Brain (organoid and tissue), 16 donors: ENCODE measurements at places on chromosomes 4 and X.

DNA sequence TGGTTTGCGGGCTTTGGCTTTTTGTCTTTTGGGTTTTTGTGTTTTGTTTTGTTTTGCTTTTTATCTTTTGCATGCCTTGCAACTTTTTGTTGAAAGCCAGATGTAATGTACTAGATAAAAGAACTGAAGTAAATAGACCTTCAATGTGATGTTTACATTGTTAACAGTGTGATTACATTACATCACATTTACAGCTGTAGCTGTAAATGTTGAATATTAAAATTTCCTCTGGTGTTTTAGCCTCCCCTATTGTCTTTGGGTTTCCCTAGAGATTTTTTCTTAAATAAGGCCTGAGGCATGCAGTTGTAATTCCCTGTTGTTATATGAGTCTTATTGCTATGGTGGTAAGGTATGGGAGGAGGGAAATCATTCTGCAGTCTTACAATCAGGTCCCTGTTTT lies 275.0 kb downstream of the PARM1 start:
- no peak for DNase-seq

DNA sequence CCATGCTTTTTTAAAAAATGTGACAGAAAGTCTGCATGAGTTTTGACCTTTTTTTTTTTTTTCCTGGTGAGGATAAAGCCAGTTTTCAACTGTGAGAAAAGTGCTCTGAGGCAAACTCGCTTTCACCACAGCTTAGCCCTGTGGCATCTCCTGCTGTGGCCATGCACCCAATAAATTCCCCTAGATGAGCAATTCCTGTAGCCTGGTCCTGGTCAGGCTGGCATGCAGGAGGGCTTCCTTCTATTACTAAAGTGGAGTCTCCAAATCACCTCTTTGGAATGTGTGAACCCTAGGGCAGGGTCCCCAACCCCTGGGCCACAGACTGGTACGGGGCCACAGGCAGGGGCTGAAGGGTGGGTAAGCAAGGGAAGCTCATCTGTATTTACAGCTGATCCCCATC lies 265.4 kb downstream of the RAPGEF2 start:
- no peak for DNase-seq

DNA sequence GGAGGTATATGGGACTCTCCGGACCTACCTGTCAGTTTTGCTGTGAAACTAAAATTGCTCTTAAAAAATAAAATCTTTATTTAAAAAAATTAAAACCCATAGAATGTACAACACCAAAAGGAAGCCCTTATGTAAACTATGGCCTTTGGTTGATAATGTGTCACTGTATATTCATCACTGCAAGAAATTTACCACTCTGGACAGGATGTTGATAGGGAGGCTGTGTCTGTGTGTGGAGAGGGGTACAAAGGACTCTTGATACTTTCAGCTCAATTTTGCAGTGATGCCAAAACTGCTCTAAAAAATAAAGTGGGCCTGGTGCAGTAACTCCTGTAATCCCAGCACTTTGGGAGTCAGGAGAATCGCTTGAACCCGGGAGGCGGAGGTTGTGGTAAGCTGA lies 2.9 kb upstream of the ZMYM3 start:
- DNase-seq = no peak

DNA sequence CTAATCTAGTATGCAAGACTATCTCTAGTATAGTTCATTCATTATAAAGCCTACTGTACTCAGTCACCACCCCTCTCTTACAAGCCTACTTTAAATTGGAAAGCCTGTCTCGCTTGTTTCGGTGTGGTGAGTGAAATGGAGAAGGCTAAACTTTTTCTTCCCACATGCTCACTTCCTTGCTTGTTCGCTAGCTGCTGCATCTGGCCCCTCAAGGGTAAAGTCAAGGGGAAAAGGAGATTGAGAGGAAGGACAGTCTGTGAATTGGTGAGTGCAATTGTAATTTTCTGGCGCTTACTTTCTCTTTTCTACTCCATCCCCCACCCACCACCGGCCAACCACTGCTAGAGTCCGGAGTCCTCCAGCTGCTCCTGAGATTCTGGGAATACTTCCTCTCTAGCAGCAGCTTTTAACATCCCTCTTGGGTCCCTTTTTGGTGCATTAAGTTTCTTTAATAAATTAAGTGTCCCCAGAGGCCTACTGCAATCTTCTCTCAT lies 12.1 kb upstream of the ARAP2 start:
- DNase-seq = peak; percentile 34

- DNase-seq = no peak
Observed at GRCh38 chrX:9310616-9311015, 154.2 kb upstream of the TBL1X start.

DNA sequence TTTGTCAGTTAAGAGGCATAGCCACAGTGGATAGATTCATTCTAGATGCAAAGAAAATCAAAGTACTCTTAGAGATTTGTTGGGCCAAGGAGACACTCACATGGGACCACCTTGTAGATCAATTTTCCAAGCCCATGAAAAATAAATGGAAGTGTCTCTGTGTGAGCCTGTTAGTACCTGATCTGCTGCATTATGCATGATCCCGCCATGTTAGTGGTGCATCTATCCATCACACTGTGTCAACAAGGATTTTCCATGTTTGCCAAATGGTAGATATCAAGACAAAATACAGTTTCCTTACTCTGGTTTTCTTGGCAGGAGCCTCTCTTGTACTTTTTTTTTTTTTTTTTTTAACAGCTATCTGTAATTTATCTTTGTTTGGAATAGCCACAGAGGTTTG lies 112.4 kb downstream of the EGF start:
- no peak for DNase-seq

DNA sequence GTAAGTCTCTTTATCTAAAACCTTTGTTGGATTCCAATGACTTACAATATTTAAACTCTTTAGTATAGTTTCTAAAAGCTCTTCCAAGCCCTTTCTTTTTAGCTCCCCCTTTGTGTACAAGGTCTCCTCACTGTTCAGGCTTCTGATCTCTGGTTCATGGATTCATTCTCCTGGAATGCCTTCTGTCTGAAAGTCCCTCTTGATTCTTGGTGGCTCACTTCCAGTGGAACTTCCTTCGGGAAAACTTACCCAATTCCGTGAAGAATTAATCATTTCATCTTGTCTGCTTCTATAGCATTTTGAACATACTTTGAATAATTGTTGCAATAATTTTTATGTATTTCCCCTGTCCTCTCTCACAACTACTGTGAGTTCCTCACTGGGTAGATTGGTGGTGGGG lies 3.6 kb downstream of the ARHGAP24 start:
- no peak for DNase-seq

DNA sequence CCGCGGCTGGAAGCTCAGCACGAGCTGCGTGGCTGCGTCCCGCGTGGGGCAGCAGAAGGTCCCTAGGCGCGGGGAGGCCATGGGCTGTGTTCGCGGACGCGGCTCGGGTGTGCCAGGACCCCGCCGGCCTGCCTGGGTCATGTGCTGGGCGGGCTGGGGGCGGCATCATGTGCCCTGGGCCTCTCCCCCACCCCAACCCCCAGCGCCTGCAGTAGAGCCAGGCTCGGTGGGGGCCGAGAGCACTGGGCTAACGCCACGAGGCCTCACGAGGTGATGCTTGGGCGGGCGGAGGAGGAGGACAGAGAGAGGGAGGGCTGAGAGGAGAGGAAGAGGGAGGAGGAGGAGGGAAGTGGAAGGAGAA lies at the start of gene GPR143:
Gene GPR143 (minus strand): TSS at position 111 of the 361 bp plus-strand sequence. CDS start 30 bp downstream, at position 81.
- no peak for DNase-seq

GRCh38 chrX:29243942-29244341 lies 656.7 kb downstream of the IL1RAPL1 start:
- DNase-seq = no peak

GRCh38 chr4:3073158-3074077 lies 920 bp downstream of the HTT-AS start:
- no peak for DNase-seq

- DNase-seq = no peak
Observed at GRCh38 chr4:1866189-1866661, 5.0 kb upstream of the NSD2 start.

- no peak for DNase-seq
Observed at GRCh38 chrX:17592117-17592516, 145.2 kb upstream of the SCML1 start.

DNA sequence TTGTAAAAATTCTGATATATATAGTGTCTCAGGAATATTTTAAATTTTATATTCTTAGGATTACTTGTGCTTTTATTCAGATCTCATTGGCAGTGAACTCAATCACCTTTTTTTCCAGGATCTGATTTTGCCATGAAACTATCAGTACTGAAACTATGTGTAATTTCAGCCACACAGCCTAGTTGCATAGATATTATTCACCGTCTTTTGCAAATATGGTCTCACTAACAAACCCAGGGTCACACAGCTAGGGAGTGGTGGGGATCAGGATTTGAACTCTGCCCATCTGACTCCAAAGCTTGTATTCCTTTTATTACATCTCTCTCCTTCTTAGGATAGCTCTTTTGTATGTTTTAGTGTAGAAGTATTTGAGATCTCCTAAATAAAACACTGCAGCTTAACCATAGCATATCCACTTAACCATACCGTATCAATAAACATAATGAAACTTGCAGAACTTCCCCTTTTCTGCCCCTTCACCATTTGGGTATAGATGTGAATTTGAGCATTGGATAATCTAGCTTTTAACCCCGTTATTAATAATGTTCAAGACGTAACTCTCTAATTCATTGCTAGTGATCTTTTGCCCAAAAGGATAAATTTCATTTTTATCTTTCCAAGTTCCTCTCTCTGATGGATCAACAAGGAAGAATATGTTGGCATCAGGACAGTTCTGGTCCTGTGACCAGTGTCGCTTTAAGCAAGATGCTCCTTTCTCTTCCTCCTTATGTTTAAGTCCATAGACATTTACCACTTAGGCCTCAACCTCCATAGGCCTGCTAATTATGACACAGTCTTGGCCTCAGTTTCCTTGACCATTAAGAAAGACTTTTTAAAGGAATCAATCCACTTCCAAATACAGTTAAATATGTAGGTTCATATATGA lies 74.6 kb downstream of the RAPGEF2 start:
- no peak for DNase-seq

DNA sequence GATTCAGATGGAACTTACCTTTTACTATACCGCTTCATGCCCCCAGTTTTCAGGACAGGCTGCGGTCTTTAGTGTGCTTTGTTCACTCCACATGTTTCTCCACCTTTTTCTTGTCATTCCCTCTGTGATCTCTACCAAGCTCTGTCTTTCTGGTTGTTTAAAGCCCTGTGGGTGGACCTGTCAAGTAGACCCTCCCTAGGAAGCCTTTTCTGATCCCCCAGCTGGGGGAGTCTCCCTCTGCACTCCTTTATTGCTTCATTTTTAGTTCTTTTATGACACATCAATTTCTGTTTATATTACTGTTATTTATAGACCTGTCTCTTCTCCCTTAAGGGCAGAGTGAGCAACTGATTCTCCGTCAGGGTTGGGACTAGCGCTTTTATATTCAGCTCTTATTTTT lies 150.2 kb downstream of the C4orf33 start:
- DNase-seq = no peak

- no peak for DNase-seq
Observed at GRCh38 chrX:131812847-131813825, 210.0 kb upstream of the STK26 start.

- DNase-seq = no peak
Observed at GRCh38 chr4:141331534-141332358, 111.1 kb downstream of the ZNF330 start.

GRCh38 chrX:39633293-39633692 lies 464.5 kb downstream of the BCOR start:
- no peak for DNase-seq

- DNase-seq = peak; percentile 6
Observed at GRCh38 chrX:51144828-51145442, 187.7 kb upstream of the NUDT10 start.

GRCh38 chr4:2977211-2978088 lies 14.1 kb downstream of the GRK4 start:
- peak; percentile 75 for DNase-seq

GRCh38 chr4:38152305-38152704 lies 192.1 kb downstream of the PTTG2 start:
- DNase-seq = no peak

- no peak for DNase-seq
Observed at GRCh38 chr4:48772556-48772955, 7.5 kb downstream of the FRYL start.

- DNase-seq = no peak
Observed at GRCh38 chr4:111671756-111672155, 473.5 kb upstream of the FAM241A start.

GRCh38 chr4:78464265-78464664 lies 87.3 kb upstream of the ANXA3 start:
- no peak for DNase-seq

DNA sequence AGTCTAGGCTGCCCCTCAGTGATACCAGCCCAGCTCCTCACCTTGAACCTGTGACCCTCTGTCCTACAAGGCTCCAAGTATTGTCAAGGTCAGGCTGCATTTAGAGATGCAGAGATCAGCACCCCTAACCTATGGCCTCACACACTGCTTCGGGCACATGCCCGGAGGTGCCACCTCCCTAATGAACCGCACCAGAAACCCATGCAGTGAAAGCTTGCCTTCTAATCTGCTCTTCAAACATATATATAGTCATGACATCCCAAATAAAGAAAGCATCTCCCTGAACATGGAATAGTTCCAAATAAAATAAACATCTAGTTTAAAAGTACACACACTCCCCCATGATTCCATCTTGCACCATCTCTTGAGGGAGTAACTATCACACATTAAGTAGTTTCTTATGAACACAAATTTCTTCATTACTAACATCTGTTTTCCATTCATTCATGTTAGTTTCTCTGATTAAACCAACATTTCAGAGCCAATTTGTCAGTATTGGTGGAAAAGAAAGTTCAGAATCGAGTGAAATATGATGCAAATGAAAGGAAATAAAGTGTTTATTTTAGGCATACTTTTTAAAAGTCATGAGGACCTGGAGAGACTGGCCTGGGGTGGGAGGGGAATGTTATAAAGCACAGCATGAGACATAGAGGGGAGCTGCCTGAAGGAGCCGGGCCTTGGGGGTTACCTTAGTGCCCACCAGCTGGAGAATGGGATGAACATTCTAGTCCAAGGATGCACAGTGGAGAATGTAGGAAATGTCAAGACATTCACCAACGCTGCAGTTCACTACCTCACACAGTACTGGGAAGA lies 19.2 kb downstream of the CC2D2A start:
- no peak for DNase-seq

DNA sequence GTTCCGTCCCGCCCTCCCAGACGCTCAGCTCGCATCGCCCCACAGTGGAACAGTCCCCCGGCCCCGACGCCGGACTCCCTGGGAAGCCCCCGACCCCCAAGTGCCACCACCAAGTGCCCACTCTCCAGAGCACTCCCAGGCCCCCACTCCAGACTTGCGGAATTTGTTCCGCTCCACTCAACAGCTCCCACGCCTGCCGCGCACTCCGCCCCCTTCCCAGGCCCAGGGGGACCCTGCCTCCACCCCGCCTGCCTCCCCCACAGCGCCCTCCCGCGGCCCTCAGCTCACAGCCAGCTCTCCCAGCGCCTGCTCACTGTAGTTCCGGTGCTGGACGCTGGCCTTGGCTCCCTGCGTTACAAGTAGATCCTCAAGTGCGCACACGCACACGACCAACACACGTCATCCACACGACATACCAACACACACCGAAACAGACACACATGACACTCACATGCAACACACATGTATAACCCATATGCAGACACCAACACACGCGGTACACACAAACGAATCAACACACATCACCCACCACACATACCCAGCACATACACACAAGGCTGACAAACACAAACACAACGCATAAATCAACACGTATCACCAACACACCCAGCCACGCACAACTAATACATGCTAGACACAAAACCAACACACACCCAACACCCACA lies 8.0 kb downstream of the MSX1 start:
- DNase-seq = no peak
